ENCODE measurements at places on chromosomes 16 and 17. TPM values are rescaled to one million over a fixed set of nuclear protein-coding genes. Genes with fewer than 3 reads are reported as not detected.

DNA sequence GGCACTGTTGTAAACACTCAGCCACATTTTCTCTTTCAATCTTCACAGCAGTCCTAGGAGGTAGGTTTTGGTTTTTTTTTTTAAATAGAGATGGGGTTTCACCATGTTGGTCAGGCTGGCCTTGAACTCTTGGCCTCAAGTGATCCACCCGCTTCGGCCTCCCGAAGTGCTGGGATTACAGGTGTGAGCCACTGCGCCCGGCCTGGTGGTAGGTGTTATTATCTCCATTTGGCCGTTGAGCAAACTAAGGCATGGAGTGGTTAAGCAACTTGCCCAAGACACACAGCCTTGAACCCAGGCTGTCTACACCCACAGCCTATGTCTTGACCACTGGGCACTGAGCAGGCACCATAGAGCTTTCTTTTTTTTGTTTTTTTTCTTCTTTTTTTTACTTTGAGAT is 8.6 kb downstream of the SGCA start:
- H3K27ac ChIP-seq, result no peak overlapping the region
- DNase-seq, result no peak
- H3K4me1 ChIP-seq, result peaks cover 4% of the 10 kb centered on the region
- H3K36me3 ChIP-seq, result no peaks in the 10 kb centered on the region

GRCh38 chr16:49632795-49633184 is 223.1 kb downstream of the ZNF423 start:
- H3K36me3 ChIP-seq, result no peaks in the 10 kb centered on the region
- H3K27me3 ChIP-seq, result no peaks in the 10 kb centered on the region
- DNase-seq, result no peak
- no peak overlapping the region for H3K4me3 ChIP-seq
- H3K27ac ChIP-seq, result no peak overlapping the region

GRCh38 chr17:7992516-7992915 is 9.9 kb upstream of the GUCY2D start:
- H3K4me1 ChIP-seq, result peaks cover 16% of the 10 kb centered on the region
- H3K4me3 ChIP-seq, result no peak overlapping the region
- no peak for DNase-seq
- H3K27ac ChIP-seq, result no peak overlapping the region

- H3K4me3 ChIP-seq, result no peak overlapping the region
- no peak overlapping the region for H3K27ac ChIP-seq
- peaks cover 5% of the 10 kb centered on the region for H3K27me3 ChIP-seq
- H3K4me1 ChIP-seq, result no peaks in the 10 kb centered on the region
Measured at GRCh38 chr16:80938004-80938878, 68.4 kb downstream of the CMC2 start.

Gene TNFRSF17
- polyA plus RNA-seq, result not detected

Gene CALB2
- polyA plus RNA-seq, result not detected

Gene ASGR2
- polyA plus RNA-seq, result not detected

Gene EXOC3L1
- polyA plus RNA-seq, result not detected

Gene RNF112
- polyA plus RNA-seq, result 0.06 TPM

Gene LDHD
- polyA plus RNA-seq, result 0.09 TPM

Gene PITPNM3
- polyA plus RNA-seq, result 0.05 TPM
